ENCODE measurements at places on chromosomes 16 and 17.
A peak's percentile ranks its signal among the peaks of the same experiment; 100 is the strongest.

GRCh38 chr17:53724726-53725125 lies 98.0 kb upstream of the KIF2B start:
- peak; percentile 98 for DNase-seq

GRCh38 chr17:6753006-6753445 lies 2.8 kb upstream of the XAF1 start:
- peak; percentile 86 for DNase-seq

DNA sequence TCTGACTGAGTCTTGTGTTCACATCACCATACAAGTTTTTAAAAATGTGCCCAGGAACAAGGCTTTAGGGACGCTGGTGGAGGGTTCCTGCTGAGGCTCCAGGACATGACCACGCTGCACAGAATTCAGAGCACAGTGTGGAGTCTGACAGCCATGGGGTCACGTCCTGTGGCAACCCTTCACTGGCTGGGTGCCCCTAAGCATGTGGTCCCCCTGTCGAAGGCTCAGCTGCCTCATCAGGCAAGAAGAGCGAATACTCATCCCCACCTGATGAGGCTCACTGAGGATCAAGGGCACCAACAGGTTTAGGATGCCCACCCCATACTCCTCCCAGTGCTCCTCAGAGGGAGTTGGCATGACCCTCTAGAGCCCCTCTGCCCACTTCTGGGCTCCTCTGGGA lies 5.9 kb downstream of the PNMT start:
- no peak for DNase-seq

GRCh38 chr17:63573634-63574033 lies 23.4 kb downstream of the DCAF7 start:
- DNase-seq, result no peak

- DNase-seq, result no peak
Observed at GRCh38 chr16:57759541-57760356, 24.2 kb downstream of the KATNB1 start.

DNA sequence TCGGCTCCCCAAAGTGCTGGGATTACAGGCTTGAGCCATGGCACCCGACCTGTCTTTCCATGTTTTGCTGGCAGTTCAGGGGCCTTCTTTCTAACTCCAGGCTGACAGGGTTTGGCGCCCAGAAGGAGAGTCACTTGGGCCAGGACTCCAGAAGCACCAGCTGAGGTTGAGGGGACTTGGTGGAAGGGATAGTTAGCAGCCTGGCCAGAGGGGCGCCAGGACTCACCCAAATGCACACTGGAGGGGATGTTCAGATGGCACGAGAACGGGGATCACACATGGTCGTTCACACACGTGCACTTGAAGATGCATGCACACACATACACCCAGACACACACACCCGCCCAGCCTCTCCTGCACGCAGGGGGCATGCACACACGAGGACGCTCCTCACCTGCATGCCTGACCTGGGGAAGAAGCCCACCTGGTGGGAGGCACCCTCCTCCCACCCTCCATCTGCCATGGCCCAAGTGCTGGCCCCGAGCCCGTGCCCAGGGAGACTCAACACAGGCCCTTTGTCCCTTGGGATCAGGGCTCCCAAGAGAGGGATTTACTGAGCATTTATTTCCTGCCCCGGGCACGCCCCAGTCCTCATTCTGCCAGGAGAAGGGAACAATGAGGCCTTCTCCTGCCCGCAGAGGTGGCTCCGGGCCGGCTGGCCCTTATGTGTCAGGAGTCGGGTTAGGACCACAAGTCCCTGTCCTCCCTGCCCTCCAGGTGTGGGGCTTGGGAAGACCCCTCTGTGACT lies 2.3 kb upstream of the PRSS21 start:
- DNase-seq, result no peak

DNA sequence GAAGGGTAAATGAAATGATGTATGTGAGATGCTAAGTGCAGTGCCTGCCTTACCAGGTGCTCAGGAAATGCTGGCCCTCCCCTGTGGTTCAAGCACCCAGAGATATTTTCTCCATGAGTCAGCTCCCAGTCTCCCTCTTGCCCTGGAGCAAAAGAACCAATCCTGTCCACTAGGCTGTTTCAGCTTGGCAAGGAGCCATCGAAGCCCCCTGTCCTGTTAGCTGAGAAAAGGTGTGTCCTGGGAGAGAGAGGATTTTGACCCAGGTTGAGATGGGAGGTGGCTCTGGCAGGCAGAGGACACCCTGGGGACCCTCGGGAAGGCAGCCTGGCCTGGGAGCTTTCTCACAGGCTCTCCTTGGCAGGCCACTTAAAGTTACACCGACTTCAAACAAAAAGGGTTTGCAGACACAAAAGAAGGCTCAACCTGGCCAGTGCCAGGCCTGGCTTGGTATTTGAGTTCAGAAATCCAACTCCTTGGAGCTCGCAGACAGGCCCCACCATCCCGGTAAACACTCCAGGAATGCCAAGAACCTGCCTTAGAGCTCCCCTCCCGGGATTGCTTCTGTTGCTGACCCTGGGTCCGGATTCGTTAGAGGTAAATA lies 29.6 kb downstream of the NTN1 start:
- peak; percentile 73 for DNase-seq

DNA sequence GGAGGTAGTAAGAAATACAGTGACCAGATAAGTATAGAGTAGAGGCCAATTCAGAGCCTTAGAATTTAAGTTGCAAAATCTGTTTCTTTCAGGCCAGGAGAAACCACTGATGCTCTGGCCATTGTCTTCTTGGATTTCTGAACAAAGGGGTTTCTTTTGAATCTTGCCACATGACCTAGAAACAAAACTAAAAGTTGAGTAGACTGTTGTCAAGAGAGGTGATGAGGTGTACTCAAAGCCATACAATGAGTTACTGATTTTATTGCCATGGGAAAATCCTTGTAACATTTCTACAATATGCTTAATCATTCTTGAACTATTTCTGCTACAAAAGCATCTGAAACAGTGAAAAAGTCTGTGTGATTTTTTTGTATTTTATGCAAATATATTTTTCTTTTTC lies 881.3 kb downstream of the CDH11 start:
- DNase-seq, result peak; percentile 78

- DNase-seq, result no peak
Observed at GRCh38 chr16:9004183-9004582, 40.5 kb upstream of the USP7 start.

DNA sequence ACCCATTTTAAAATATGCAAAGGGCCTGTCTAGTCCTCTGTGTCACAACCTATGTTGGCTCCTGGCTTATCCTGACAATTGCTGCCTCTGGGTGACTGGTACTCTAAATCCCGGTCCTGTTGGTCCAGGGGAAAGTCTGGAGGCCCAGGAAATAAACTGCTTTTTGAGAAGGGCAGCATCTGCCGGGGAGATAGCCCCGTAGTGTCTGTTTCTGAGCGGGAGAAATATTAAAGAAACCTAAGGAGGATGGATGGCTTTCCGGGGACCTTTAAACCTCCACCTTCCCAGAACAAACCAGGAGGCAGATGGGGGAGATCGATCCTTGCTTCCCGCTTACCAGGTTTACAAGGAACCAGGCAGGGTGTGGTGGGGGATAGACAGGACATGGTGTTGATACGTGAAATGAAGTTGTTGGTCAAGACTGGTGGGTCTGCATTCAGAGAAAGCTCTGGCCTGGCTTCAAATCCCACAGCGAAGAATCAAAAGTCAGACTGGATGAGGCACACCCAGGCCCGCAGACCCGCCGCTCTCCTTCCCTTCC lies 3.8 kb downstream of the HOXB2 start:
- peak; percentile 39 for DNase-seq

- peak; percentile 72 for DNase-seq
Observed at GRCh38 chr16:3149630-3150345, 15.0 kb downstream of the ZNF213 start.
